ENCODE measurements at places on chromosomes 16 and 17.

- peaks cover 3% of the 10 kb centered on the region for H3K4me1 ChIP-seq
- no peak overlapping the region for H3K4me3 ChIP-seq
- H3K36me3 ChIP-seq: peaks cover 89% of the 10 kb centered on the region
- H3K27me3 ChIP-seq: no peaks in the 10 kb centered on the region
- H3K27ac ChIP-seq: peak overlapping the region; percentile 21
Measured at GRCh38 chr17:17151962-17152361, 54.2 kb downstream of the PLD6 start.

- H3K36me3 ChIP-seq: no peaks in the 10 kb centered on the region
- no peak overlapping the region for H3K27ac ChIP-seq
- no peak for ATAC-seq
- peaks cover 5% of the 10 kb centered on the region for H3K4me1 ChIP-seq
Measured at GRCh38 chr17:58357312-58358297, 5.6 kb upstream of the SUPT4H1 start.

DNA sequence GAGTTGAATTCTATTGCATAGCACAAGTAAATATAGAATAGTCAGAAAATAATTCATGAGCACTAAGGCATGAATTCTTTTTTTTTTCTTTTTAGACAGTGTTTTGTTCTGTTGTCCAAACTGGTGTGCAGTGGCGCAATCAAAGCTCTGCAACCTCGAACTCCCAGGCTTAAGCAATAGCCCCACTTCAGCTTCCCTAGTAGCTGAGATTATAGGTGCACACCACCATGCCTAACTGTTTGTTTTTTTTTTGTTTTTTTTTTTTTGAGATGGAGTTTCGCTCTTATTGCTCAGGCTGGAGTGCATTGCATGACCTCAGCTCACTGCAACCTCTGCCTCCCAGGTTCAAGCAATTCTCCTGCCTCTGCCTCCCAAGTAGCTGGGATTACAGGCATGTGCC lies 16.6 kb downstream of the TUBD1 start:
- peaks cover 99% of the 10 kb centered on the region for H3K36me3 ChIP-seq
- H3K27ac ChIP-seq: no peak overlapping the region
- H3K27me3 ChIP-seq: no peaks in the 10 kb centered on the region
- no peak for ATAC-seq

DNA sequence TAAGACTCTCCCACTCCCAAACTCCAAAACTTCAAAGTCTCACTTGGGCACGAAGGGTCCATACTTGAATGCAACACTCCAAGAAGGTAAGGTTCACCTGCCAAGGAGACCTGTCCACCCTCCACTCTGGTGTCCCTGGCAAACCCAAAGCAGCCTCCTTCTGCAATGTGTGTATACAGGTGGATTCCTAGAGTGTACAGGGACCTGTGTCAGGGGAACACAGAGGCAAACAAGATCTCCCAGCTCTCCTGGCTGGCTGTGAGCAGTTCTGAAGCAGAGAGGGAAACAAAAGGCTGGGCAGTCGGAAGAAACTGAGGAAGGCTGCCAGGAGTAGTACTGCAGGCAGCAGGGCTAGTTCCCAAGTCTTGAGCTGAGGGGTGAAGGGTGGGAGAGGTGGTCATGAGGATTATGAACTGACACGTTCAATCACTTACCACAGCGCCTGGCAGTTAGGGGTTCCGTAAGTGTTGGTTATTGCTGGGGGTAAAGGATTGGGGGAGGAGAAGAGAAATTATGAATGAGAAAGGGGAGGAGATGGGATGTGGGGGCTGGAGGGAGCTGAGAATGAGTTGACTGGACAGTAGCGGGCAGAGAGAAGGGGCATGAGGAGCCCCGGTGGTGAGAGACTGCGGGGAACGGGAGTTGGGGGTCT lies 795 bp downstream of the KCTD13 start:
- no peak for ATAC-seq
- no peak overlapping the region for H3K27ac ChIP-seq
- H3K27me3 ChIP-seq: no peaks in the 10 kb centered on the region
- peaks cover 30% of the 10 kb centered on the region for H3K36me3 ChIP-seq
- peak overlapping the region; percentile 98 for H3K4me3 ChIP-seq

DNA sequence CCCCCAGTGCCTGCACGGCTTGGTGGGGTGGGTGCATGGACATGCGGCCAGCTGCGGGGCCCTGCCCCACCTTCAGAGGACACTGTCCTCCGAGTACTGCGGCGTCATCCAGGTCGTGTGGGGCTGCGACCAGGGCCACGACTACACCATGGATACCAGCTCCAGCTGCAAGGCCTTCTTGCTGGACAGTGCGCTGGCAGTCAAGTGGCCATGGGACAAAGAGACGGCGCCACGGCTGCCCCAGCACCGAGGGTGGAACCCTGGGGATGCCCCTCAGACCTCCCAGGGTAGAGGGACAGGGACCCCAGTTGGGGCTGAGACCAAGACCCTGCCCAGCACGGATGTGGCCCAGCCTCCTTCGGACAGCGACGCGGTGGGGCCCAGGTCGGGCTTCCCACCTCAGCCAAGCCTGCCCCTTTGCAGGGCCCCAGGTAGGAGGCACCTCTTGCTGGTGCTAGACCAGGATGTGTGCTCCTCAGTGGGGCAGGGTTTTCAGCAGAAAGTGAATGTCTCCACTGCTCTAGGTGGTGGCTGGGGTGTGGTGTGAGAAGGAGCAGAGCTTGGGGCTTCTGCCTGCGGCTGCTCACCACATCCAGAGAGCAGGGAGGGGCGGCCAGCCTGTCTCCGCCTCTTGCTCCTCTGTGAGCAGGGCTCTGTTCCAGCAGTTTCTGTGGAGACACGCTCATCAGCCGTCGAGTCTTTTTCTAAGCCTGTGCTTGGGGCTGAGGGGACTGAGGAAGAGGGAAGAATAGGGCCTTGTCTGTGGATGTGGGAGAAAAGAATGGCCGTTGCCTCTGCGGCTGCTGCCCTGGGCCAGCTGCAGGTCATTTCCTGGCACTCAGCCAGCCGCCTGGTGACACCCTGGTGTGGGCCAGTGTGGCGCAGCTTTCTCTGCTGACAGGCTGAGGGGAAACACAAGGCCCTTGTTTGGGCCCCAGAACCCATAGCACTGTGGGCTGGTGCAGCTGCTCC lies 2.2 kb downstream of the ZNF276 start:
- no peak overlapping the region for H3K27ac ChIP-seq
- peaks cover 57% of the 10 kb centered on the region for H3K36me3 ChIP-seq
- no peaks in the 10 kb centered on the region for H3K27me3 ChIP-seq
- ATAC-seq: no peak

DNA sequence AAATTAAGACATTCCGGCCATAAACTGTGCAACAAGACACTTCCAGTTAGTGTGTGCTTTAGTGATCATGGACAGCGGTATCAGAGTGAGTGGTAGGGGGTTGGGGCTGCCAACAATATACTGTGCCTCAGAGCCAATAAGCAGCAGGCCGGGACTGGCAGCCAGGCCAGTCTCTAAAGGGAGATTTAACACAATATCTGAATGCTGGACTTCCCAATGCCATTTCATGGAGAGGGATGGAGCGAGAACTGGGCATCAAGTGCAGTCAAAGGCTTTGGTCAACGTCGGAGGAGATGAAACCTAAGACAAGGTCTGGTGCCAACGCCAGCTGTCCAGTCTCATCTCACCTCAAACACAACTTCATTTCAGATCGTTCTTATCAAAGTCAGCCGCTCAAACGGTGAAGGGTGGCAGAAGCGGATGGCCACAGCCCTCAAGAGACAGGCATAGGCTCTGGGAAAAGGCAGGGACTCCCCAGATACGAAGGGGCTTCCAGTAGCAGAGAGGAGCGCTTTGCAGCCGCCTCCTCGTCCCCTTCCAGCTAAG lies 935 bp downstream of the USP32 start:
- peak overlapping the region; percentile 61 for H3K4me3 ChIP-seq
- H3K27ac ChIP-seq: peak overlapping the region; percentile 96
- ATAC-seq: no peak
- H3K36me3 ChIP-seq: no peaks in the 10 kb centered on the region
- no peaks in the 10 kb centered on the region for H3K27me3 ChIP-seq

GRCh38 chr16:88726981-88727380 lies 20.7 kb downstream of the CTU2 start:
- no peaks in the 10 kb centered on the region for H3K27me3 ChIP-seq
- no peak overlapping the region for H3K4me3 ChIP-seq
- H3K36me3 ChIP-seq: no peaks in the 10 kb centered on the region
- no peak overlapping the region for H3K27ac ChIP-seq
- ATAC-seq: no peak

GRCh38 chr16:62190426-62190825 lies 154.2 kb upstream of the CDH8 start:
- H3K36me3 ChIP-seq: no peaks in the 10 kb centered on the region
- no peaks in the 10 kb centered on the region for H3K4me1 ChIP-seq
- no peak overlapping the region for H3K27ac ChIP-seq
- no peaks in the 10 kb centered on the region for H3K27me3 ChIP-seq
- H3K4me3 ChIP-seq: no peak overlapping the region

GRCh38 chr17:79664930-79665737 lies 54.3 kb upstream of the RBFOX3 start:
- peak; percentile 87 for ATAC-seq
- no peaks in the 10 kb centered on the region for H3K36me3 ChIP-seq
- H3K27me3 ChIP-seq: peaks cover 11% of the 10 kb centered on the region
